ENCODE measurements at places on chromosomes 6 and 20.
A peak's percentile ranks its signal among the peaks of the same experiment; 100 is the strongest.

GRCh38 chr6:170043881-170044790 lies 246.7 kb downstream of the DLL1 start:
- DNase-seq: no peak

DNA sequence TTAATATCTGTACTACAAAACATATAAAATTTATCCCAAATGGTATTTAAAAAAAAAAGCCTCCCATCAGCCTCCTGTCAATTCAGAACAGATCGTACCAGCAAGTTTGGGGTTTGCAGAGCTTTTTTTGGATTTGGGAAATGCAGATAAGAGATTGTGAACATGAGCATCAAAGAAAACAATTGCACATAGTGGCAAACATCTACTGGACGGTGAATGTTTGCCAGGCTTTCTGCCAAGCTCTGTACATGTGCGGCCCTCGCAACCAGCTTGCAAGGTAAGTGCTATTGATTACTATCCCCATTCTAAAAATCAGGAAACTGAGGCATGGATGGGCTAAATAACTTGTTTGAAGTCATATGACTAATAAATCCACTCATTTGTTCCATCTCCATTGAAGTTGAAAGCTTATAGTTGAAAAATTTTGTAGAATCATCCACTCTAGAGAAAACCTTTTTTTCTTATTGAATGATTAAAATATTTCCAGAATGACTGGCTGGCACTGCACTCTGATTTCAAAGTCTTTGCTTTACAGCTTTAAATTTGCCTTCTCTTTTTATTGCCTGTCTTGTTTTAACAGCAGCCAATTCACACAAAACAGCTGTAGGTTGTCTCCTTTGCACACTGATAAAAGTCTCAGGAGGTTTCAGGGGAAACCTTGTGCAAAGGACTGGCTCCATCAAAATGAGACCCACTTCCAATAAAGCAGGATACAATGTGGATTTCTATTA lies 37.4 kb upstream of the SIRT5 start:
- no peak for DNase-seq

- DNase-seq: peak; percentile 24
Observed at GRCh38 chr6:128519931-128520435, 416 bp downstream of the PTPRK start.

- DNase-seq: no peak
Observed at GRCh38 chr6:111653979-111654378, 48.3 kb upstream of the TRAF3IP2 start.

- DNase-seq: no peak
Observed at GRCh38 chr20:57409672-57410397, 18.6 kb downstream of the RBM38 start.

GRCh38 chr6:118578617-118579016 lies 30.5 kb downstream of the PLN start:
- DNase-seq: no peak

DNA sequence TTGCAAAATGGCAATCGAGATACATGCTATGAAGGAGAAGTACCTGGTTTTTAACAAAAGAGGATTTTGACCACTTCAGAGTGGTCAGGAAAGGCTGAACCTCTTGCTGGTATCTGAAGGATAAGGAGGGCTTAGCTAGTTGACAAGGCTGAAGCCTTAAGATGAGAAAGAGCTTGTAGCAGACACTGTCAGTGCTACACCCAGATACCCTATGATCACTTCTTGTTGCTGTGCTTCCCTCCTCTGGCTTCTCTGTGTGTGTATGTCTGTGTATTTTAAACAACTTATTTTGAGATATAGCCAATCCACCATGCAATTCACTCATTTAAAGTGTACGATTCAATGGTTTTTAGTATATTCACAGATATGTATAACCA lies 38.9 kb upstream of the TGM2 start:
- DNase-seq: no peak

DNA sequence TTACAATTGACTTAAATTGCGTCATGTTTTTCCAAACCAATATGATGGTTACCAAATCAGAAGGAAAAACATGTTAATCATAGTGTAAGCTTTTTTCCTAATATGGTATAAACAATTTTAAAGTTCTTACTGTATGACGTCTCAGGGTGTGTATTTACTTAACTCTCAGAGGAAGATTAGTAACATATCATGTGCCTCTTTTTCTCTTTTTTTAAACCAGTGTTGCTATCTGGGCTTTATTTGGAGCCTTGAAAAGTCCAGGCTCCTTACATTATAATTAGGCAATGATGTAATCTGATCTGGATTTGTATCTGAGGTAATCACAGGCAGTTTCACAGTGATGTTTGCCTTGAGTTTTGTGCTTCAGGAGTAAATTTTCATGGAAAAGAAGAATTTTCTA lies 20.4 kb upstream of the RAB23 start:
- DNase-seq: no peak

GRCh38 chr6:17193106-17193775 lies 87.9 kb upstream of the RBM24 start:
- DNase-seq: no peak

DNA sequence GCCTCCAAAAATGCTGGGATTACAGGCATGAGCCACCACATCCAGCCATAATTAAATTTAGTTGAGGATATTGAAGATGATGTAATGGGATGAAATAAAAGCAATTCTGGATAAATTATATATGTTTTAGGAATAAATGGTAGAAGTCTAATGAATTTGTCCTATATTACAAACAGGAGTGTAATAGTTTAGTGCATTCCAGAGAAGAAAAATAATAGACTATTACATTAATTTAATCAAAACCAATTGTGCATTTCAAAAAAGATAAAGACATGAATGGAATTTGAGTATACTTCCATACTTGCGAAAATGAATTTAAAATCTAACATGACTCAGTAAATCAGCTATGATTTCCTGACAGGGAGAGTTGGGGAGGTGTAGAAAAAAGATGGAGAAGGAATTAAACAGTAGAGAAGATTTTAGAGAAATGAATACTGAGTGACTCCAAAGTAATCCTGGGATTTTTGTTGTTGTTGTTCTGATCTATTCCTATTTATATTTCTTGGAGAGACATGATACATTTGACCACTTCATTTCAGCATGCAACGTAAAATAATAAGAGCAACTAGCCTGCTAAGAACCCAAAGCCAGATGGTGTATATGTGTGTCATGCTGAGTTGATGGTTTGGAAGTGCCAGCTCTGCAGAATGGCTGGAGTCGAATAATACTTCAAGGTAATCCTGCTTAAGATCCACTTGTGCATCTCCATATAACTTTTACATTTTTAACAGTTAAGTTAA lies 67.4 kb downstream of the AIG1 start:
- DNase-seq: no peak

DNA sequence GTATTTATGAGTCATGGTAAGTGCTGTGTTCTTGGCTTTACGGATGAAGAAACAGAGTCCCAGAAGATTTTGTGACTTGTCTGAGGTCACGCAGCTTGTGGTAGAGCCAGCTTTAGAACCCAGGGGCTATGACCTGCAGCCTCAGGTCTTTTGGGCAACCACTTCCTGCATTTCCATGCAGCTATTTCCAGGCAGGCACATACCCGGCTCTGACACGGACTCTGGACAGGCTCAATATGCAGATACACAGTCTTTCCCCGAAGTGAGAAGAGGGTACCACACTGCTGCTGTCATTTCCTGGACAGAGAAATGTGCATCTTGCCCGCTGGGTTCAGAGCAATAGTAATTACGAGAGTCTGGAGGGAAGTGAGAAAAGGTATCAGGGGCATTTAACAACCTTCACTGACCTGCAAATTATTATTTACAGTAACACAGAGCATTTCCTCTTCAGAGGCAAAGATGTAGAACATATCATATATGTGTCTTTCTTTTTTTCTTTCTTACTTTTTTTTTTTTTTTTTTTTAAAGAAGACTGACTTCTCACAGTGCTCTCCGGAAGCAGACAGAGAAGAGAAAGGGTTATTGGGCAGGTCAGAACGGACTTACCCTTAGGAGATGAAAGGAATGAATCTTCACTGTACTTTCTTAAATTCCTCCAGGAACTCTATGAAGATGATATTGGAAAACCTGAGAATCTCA lies 185.1 kb downstream of the CLIC5 start:
- no peak for DNase-seq

DNA sequence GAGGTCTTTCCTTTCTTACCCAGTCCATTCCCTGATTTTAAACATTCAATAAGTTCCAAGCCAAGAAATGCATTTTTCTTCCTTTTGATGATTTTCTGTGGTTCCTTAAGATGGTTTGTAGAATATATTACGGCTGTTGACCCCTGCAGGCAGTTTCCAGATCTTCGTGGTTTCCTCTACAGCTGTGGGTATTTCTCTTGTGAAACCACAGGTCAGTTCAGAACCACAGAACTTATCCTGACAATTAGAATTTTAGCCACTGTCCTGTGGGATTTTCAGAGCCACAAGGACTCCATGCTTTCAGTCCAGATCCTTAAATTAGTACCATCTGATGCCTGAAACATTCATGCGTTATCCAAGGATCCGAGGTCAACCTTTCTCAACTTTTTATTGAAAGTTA lies 29.7 kb upstream of the EXOC2 start:
- DNase-seq: no peak

GRCh38 chr6:114342826-114343781 lies at the start of gene HS3ST5:
Gene HS3ST5 (minus strand): TSS chr6:114343023. CDS start chr6:114062845, 280,178 bp downstream.
- DNase-seq: peak; percentile 77

DNA sequence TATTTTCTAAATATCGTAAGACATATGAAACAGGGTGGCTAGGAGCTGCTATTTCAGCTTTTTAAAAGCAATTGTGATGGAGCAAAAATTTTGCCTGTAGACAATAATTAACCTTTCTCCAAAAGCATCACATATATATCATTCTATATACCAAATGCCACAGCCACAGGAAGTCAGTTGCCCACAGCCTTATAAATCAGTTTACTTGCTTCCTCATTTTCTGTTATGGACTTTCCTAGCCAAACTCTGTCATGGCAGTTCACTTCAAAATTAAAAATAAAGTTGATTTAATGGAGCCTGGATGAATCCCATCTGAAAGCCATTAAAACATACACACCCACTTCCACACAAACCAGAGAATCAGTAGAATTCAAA lies 93.4 kb upstream of the NHSL1 start:
- DNase-seq: no peak

DNA sequence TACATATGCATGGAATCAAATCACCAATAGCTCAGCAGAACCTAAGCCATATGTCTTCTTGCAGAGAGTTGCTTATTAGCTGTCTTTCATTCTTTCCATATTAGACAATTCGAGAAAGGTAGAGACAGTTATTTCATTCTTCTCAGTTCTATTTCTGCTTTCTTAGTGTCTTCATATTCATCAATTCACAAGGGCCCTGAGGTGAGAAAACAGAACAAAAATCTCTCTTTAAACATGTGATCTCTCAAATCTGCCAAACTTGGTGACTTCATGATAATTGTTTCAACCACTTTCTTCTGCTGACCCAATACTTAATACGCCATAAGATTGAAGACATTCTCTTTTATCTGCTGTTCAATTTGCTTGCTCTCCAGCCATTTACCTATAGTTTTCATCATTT lies 229.7 kb upstream of the MARCKS start:
- DNase-seq: no peak

DNA sequence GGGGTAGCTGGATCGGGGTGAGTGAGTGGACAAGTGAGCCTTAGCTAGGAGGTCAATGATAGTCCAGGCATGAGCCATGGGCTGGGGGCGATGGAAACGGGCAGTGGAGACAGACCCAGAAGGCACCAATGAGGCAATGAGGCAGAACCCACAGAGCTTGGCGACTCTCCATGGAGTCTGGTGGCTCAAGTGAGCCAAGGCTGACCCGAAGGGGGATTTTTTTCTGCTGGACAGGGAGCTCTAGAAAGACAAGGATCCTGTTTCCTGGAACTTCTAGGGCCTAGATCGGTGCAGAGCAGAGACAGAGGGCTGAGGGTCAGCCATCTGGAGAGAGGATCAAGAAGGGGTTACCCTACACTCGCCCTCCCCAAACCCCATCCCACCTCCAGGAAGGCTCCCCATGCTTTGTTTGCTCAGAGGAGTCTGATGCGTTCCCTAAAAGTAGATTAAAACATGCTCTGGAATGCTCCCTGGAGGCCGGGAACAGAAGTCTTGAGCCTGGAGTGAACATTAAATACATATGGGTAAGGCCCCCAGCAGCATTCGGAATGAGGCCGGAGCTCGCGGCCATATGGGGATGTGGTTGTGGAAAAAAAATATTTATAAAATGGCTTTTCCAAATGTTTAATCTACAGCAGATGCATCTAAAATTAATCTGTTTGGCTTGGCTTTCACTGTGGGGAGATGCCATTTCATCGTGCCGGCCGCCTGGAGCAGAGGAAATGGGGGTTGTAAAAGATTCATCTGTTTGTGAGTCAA lies 237.8 kb upstream of the PMEPA1 start:
- DNase-seq: no peak

DNA sequence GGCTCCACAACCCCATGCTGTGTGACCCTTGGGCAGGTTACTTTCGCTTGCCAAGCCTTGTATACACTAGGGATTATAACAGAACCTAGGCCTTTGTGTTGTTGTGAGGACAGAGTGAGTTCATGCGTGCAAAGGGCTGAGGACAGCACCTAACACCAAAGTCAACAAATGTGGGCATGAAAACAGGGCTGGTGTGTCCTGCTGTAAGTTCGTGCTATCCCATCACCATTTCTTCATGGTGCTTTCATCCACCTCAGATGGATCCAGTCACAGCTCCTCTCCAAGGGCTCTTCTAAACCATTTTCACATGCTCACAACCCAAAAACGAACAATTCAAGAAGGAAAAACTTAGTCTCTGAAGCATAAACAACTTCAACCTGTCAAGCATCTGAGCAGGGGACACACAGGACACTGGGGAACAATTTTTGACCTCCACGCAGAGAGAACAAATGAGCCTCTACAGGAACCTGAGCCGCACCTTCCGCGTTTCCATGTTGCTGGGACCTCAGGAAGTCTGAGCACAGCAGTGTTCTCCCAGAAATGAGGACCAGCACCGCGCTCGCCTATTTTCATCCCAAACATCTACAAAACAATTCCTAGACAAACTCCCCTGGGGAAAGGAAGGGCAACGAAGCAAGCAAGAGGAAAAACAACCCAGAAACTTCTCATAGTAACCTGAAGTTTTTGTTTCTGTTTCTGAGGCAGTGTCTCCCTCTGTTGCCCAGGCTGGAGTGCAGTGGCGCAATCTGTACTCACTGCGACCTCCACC lies 3.1 kb downstream of the LRP11 start:
- DNase-seq: no peak

DNA sequence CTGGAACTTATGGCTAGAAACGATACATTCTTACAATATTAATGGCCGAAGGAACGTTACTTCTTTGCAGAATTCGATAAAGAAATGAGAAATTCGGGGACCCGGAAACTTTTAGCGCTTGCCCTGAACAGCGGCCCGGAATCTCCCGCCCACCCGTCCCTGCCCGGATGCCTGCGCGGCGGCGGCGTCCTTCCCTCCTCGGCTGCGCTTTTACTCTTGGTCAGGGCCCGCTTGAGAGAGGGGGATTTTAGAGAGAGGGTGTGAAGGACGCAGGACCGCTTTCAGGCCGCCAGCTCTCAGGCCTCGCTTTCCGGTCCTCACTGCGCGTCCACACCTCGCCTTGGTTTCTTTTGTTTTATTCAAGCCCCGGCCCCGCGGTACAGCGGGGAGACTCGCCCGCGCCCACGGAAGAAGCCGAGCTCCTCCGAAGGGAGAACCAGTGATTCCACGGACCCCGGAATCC lies 243.7 kb downstream of the ARID1B start:
- DNase-seq: peak; percentile 44

GRCh38 chr6:31582230-31582643 lies at the start of gene LTB:
Gene LTB (minus strand): TSS chr6:31582424. CDS start chr6:31582417, 7 bp downstream.
- DNase-seq: no peak
